ENCODE measurements at places on chromosomes 4 and X. TPM values are rescaled to one million over a fixed set of nuclear protein-coding genes. Genes with fewer than 3 reads are reported as not detected.

Gene ETFDH
- 20.2 TPM for total RNA-seq

Gene CNKSR2
- total RNA-seq, result 22.3 TPM

Gene MID2
- total RNA-seq, result 0.83 TPM

Gene CABS1
- 0.19 TPM for total RNA-seq

Gene CYTL1
- total RNA-seq, result 10.8 TPM

Gene GAGE2A
- not detected for total RNA-seq

Gene NWD2
- 0.11 TPM for total RNA-seq

Gene TCEAL6
- not detected for total RNA-seq

Gene SLC39A8
- total RNA-seq, result 1.6 TPM

Gene CENPE
- total RNA-seq, result 3.1 TPM

Gene GNRHR
- total RNA-seq, result 2.9 TPM

Gene ADRA2C
- 2.4 TPM for total RNA-seq

Gene PF4V1
- total RNA-seq, result not detected

Gene MAGEB18
- total RNA-seq, result not detected

Gene MAGEB1
- total RNA-seq, result not detected

Gene ARSD
- total RNA-seq, result 7.6 TPM

Gene RNF150
- 42.5 TPM for total RNA-seq

Gene ASB9
- not detected for total RNA-seq

Gene PNMA5
- 0.89 TPM for total RNA-seq

Gene EMCN
- total RNA-seq, result not detected

Gene SLC6A14
- total RNA-seq, result not detected

Gene ARMCX1
- 68.3 TPM for total RNA-seq

Gene MAGEB2
- total RNA-seq, result not detected

Gene YTHDC1
- total RNA-seq, result 93.9 TPM

Gene SH3TC1
- 2.7 TPM for total RNA-seq

Gene CYSLTR1
- 1.00 TPM for total RNA-seq

Gene ZNF732
- 0.36 TPM for total RNA-seq

Gene H2BW2
- total RNA-seq, result not detected

Gene PLA2G12A
- total RNA-seq, result 41.1 TPM

Gene ARHGEF6
- total RNA-seq, result 1.8 TPM
